ENCODE measurements at places on chromosomes 7 and 10. TPM values are rescaled to one million over a fixed set of nuclear protein-coding genes. Genes with fewer than 3 reads are reported as not detected.

- no peak for DNase-seq
These were observed 271.0 kb downstream of the MTERF1 start for GRCh38 chr7:91609525-91609924.

GRCh38 chr10:103541616-103542015 lies 48.1 kb downstream of the NEURL1 start:
- no peak for DNase-seq

GRCh38 chr10:89702121-89702480 lies 711 bp downstream of the KIF20B start:
- peak; percentile 37 for DNase-seq

- no peak for DNase-seq
These were observed 41.6 kb upstream of the CFAP46 start for GRCh38 chr10:132984008-132984295.

- DNase-seq = no peak
These were observed 39.1 kb downstream of the DOCK4 start for GRCh38 chr7:112167147-112167546.

GRCh38 chr7:18481776-18482175 lies 13.8 kb upstream of the HDAC9 start:
- DNase-seq = no peak

DNA sequence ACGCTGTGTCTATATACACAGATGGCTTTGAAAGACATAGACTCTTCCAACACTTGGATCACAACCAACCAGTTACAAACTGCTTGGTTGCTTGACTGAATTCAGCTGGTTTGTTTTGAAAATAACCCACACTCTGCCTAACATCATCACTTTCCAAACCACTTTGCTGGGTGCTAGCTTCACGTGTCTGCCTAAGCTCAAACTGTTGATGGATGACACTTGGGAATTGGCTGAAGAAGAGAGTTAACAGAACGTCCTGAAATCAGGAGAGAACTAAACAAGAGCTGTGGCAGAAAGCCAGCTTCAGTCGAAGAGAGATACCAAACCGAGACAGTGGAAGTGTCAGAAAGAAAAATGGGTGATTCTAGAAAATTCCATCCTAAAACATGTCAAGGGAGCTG lies 420.8 kb upstream of the AUTS2 start:
- DNase-seq = no peak

The FAM180A gene
- not detected for total RNA-seq

- no peak for DNase-seq
These were observed 524.4 kb downstream of the SUGCT start for GRCh38 chr7:40659231-40659630.

GRCh38 chr7:47252675-47253074 lies 329.2 kb downstream of the TNS3 start:
- DNase-seq = no peak

The EBLN1 gene
- total RNA-seq = not detected

- no peak for DNase-seq
These were observed 324.8 kb upstream of the NPSR1 start for GRCh38 chr7:34333184-34333583.

The TBC1D12 gene
- 0.14 TPM for total RNA-seq

DNA sequence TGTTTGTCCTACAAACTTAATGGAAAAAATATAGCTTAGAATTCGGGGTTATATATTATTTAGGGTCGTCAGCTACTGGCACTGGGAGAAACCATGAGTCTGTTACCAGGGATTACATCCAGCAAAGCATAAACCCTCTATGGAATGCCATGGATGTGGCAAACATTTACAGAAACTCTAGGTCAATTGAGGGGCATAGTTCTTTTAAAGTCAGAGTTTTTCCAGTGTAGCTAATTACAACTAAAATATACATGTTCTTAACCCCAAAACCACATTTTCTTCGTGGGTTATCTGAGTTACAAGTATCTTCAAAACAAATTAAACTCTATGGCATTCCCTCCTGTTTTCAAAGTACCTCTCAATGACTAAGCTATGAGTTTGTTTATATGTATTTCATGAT lies 99.3 kb upstream of the THSD7A start:
- no peak for DNase-seq

GRCh38 chr7:65980478-65981250 lies 1.3 kb downstream of the GUSB start:
- peak; percentile 70 for DNase-seq

- no peak for DNase-seq
These were observed 5.8 kb upstream of the AEBP1 start for GRCh38 chr7:44098092-44099068.

- DNase-seq = no peak
These were observed 111.0 kb downstream of the TRIL start for GRCh38 chr7:28847176-28847575.

GRCh38 chr10:89520706-89521105 lies 14.7 kb downstream of the SLC16A12 start:
- no peak for DNase-seq

DNA sequence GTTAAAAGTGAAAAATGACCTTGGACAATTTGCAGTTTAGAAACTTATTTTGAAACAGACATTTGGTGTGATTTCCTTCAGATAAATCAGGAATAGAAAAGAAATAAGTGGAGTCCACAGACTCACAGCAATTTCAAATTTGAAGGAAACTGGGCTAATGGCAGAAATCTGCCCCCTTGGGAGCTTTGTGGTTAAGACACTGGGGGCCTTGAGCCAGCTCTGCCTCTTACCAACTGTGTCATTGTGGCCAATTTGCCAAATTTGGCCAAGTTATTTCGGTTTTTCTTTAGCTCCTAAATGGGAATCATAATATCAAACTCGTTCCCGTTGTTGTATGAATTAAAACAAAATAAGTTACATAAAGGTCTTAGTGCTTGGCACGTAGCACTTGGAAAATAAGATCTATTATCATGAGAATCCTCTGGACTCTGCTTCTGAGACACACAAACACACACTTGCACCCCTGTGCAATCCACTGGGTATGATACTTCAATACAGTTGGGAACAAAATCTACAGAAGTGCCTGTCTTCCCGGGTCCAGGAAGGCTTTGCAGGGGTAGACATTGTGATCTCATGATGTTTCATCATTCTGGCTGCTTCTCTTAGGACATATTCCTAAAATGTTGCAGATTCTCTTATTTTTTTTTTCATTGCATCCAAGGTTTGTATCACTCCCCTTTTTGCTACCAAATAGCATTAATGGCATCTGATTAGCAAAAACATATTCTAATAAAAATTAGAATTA lies 4.9 kb downstream of the ARMC3 start:
- no peak for DNase-seq

The CRPPA gene
- total RNA-seq = 0.89 TPM

The UCN3 gene
- not detected for total RNA-seq

- DNase-seq = no peak
These were observed 13.9 kb downstream of the SND1 start for GRCh38 chr7:127665922-127666321.

The PILRB gene
- 96.4 TPM for total RNA-seq

DNA sequence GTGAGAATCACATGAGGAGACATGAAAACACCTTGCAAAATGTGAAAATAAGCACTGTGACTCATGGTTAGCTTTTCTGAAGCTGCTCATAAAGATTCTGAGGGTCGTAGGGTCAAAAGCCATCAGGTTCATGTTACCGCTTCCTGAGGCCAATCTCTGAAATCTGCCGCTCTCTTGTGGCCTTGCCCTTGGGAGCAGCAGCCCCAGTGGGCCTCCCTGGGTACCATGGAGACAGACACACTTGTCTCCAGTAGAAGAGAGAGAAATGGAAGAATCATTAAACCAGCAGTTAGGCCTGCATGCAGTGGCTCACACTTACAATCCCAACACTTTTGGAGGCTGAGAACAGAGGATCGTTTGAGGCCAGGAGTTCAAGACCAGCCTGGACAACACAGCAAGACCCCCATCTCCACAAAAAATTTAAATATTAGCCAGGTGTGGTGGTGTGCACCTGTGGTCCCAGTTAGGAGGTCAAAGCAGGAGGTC lies 42.8 kb downstream of the NIPSNAP2 start:
- DNase-seq = no peak

- no peak for DNase-seq
These were observed 18.0 kb upstream of the SPOCK2 start for GRCh38 chr10:72106154-72106849.

The GHRHR gene
- total RNA-seq = not detected

- no peak for DNase-seq
These were observed 11.8 kb downstream of the CPED1 start for GRCh38 chr7:121000081-121000983.

GRCh38 chr10:129940617-129941198 lies 23.4 kb downstream of the EBF3 start:
- no peak for DNase-seq

DNA sequence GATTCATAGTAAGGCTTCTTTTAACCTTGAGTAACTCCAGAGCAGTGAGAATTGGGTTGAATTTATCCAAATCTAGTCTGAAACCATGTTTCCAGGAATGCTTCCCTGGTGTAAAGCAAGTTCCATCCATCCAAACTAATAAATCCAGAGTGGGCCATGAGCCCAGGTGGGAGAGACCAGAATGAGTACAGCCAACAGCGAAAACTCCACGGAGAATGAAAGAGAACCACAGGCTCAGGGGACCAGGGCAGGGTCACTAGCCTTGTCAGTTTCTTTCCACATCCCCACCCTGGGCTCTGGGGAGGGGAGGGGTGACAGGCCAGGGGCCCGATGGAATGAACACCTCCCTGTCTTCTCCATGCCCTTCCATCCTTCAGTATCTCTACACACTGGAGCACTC lies 180.1 kb downstream of the NEURL1 start:
- DNase-seq = no peak

The BMI1 gene
- total RNA-seq = 40.0 TPM

The DYNC1I1 gene
- not detected for total RNA-seq

GRCh38 chr10:17527514-17528146 lies 73.2 kb upstream of the ST8SIA6 start:
- DNase-seq = no peak

The SKIDA1 gene
- 0.58 TPM for total RNA-seq

DNA sequence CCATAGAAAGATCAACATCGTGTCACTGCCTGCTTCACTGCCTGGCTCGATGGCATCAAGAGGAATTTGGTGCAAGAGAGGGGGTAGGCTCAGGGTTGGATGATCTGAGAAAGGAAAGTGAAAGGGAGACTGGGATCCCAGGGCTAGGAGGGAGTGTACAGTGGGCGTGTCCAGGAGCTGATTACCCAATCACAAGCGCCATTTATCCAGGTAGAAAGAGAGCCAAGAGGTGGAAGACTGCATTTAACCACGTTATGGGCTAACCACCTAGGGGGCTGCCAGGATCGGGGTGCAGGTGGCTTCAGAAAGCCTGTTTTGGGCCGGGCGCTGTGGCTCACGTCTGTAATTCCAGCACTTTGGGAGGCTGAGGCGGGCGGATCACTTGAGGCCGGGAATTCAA lies 10.3 kb downstream of the PODXL start:
- DNase-seq = no peak

- DNase-seq = no peak
These were observed 25.2 kb downstream of the NUB1 start for GRCh38 chr7:151366880-151367222.

DNA sequence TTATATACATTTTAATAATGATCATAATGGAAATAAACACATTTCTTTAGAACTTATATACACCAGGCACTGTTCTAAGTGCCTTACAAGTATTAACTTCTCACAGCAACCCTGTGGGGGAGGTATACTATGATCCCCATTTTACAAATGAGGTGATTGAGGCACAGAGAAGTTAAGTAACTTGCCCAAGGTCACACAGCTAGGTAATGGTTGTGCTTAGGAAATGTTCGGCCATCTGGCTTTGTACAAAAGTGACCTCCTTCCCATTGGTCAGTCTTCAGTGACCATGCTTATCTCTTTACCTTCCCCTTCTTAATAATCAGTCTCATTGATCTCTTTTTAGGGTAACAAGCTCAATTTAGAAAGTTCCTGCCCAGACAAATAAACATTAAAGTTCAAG lies 158.8 kb downstream of the KIAA1217 start:
- DNase-seq = no peak

GRCh38 chr7:100856871-100857282 lies 4.4 kb downstream of the SLC12A9 start:
- no peak for DNase-seq

- DNase-seq = no peak
These were observed 1.4 kb downstream of the ST8SIA6 start for GRCh38 chr10:17453035-17453372.

DNA sequence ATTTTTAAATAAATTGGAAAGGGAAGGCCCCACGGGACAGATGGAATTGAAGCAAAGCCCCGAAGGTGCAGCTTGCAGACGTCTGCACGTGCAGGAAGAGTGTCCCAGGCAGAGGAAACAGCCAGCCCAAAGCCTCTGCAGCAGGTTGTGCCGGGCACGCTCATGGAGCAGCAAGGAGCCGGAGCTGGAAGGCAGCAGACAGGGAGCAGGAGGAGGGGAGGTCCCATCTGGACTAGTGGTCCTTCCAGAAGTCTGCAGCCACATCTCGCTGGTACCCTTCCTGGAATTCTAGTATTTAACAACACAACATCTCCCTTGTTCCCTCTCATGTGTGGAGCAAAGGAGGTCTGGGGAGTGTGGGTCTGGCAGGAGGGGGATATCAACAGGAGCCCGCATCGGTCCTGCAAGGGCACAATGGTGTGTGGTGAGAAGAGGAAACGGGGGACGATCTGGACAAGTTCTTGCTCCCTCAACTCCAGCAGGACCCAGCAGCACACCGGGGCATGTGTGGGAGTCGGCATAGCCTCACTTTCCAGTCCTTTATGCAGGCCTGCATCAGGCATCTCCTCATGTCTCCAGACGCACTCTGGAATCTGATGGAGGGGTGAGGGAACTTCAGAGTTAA lies 169.3 kb downstream of the GRID1 start:
- peak; percentile 4 for DNase-seq

DNA sequence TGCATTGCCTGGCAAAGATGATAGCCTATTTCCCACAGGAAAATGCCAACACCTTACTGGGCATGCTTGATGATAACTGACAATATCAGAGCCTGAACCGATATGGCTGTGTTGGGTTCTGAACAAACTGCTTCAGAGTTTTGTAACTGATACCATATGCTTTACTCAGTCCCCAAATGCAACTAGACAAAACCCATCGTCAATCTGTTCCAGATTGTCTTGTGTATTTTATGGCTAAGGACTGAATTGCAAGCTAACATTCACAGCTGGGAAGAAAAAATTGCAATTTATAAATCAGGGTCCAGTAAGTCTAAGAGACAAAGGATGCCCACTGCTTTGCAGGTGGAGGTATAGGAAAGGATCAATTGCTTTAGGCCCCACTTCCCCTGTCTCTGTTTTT lies 116.8 kb upstream of the WNT16 start:
- DNase-seq = no peak

The CLIP2 gene
- 3.0 TPM for total RNA-seq

The GNAT3 gene
- total RNA-seq = not detected

DNA sequence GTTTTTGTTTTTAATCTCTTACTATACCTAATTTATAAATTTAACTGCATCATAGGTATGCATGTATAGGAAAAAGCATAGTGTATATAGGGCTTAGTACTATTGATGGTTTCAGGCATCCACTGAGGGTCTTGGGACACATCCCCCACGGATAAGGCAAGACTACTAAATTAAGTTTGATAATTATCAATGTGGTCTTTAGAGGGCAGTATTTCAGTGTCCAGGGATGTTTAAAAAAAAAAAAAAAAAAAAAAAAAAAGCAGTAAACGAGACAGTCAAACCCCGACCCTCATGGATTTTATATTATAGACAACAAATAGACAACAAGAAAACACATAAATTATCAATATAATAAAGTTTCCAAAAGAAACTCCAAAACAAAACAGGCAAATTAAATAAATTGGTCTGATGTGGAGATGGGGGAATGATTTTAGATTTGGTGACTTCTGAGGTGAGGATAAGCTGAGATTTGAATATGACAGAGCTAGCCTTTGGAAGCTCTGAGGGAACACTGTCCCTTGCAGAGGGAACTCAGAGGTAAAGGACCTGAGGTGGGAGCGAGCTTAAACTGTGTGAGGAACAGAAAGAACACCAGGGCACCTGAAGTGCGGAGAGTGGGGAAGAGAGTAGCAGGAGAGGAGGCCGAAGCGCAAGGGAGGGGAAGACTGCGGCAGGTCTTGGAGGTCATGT lies 14.8 kb downstream of the ACSM6 start:
- no peak for DNase-seq

The HMX3 gene
- total RNA-seq = not detected
